ENCODE measurements at places on chromosomes 5 and 9. TPM values are rescaled to one million over a fixed set of nuclear protein-coding genes. Genes with fewer than 3 reads are reported as not detected.

FGF1 gene
- total RNA-seq = not detected

TLX3 gene
- total RNA-seq = not detected

BTNL9 gene
- total RNA-seq = 0.25 TPM

DNA sequence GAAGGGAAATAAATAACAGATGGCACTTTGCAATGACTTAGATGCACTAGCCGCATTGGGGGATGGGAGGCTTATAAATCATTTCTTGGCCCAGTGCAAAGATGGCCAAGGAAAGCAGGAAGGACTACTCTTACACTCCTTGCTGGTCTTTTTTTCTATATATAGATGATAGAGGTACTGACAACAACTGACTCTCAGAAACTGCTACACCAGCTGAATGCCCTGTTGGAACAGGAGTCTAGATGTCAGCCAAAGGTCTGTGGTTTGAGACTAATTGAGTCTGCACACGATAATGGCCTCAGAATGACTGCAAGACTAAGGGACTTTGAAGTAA, 1.7 kb downstream of the CCNG1 start:
- DNase-seq = no peak
- peaks cover 6% of the 10 kb centered on the region for H3K36me3 ChIP-seq
- no peaks in the 10 kb centered on the region for H3K27me3 ChIP-seq
- peaks cover 48% of the 10 kb centered on the region for H3K4me1 ChIP-seq
- peak overlapping the region; percentile 82 for H3K27ac ChIP-seq

DNA sequence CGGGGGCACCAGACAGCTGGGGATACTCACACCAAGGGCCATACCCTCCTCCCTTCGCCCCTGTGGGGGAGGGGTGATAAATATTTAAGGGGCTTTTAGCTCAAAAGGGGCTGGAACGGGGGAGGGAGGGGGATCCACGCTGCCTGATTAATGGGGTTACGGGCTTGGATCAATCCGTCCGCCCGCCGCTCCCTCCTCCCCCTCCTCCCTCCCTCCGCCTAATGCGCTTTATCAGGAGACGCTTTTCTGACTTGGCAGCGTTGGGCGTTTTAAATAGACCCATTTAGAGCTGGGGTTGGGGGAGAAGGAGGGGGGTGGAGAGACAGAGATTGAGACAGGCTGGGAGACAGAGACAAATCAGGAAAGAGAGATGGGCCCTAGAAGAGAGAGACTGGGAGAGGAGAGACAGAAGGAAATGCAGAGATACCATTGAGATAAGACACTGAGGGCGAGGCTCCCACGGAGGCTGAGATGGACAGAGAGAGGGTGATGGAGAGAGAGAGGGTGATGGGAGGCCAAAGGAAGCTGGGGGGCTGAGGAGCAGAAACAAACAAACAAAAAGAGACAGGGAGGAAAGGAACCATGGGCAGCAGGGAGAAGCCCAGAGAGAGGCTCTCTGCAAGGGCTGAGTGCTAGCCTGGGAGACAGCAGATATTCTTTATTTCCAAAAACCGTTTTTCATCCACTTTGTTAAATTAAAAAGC, 10.3 kb downstream of the CNTFR start:
- H3K36me3 ChIP-seq = no peaks in the 10 kb centered on the region
- H3K27ac ChIP-seq = no peak overlapping the region
- no peak for DNase-seq
- peaks cover 87% of the 10 kb centered on the region for H3K27me3 ChIP-seq

DNA sequence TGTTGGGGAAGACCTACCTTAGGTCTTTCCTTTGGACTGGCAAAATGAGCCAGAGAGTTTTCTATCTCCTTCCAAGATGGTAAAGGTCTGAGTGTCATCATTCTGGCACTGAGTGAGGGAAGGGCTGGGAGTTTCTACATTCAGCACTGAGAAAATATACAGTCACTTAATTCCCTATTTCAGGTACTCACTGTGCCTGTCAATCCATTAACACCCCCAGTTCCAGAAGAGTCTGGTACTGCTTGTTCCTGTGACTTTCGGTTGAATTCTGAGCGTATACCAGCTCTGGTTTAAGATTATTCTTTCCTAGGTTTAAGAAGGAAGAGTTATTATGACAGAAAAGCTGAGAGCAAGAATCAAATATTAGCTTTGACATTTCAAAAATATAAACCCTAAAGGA, 68.4 kb downstream of the MTX3 start:
- no peaks in the 10 kb centered on the region for H3K4me1 ChIP-seq
- H3K4me3 ChIP-seq = no peak overlapping the region
- peaks cover 2% of the 10 kb centered on the region for H3K27me3 ChIP-seq
- no peak overlapping the region for H3K27ac ChIP-seq
- no peak for DNase-seq

- no peaks in the 10 kb centered on the region for H3K36me3 ChIP-seq
- H3K4me1 ChIP-seq = peaks cover 80% of the 10 kb centered on the region
- H3K4me3 ChIP-seq = peak overlapping the region; percentile 7
- DNase-seq = no peak
- H3K27me3 ChIP-seq = no peaks in the 10 kb centered on the region
- peak overlapping the region; percentile 53 for H3K27ac ChIP-seq
Measured at GRCh38 chr9:100083448-100084127, 15.2 kb downstream of the ERP44 start.

DNA sequence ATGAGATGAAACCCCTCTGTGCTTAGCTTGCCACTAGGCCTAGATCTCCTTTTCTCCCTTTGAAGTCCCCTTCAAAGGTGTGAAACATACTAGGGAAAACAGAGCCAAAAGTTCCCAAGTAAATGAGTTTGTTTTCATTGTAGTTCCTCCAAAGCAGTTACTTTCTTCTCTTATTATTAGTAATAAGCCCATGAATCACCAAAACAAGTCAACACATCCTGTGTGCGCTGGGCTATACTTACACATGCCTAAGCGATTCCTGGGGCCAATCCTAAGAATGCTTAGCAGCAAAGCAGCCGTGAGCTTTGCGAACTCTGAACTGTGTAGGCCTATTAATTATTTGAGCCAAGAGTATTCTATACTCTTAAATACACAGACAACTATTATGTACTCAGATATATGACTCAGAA, 7.6 kb downstream of the ENC1 start:
- no peak overlapping the region for H3K4me3 ChIP-seq
- H3K27me3 ChIP-seq = peaks cover 27% of the 10 kb centered on the region
- peaks cover 13% of the 10 kb centered on the region for H3K4me1 ChIP-seq
- no peak for DNase-seq
- no peaks in the 10 kb centered on the region for H3K36me3 ChIP-seq
- H3K27ac ChIP-seq = no peak overlapping the region
